ENCODE measurements at places on chromosomes 13 and 19.

GRCh38 chr19:15118789-15119494, 11.7 kb downstream of the SYDE1 start:
- no peak for DNase-seq

GRCh38 chr13:36377826-36378468, 31.8 kb upstream of the SPART start:
- no peak for DNase-seq

DNA sequence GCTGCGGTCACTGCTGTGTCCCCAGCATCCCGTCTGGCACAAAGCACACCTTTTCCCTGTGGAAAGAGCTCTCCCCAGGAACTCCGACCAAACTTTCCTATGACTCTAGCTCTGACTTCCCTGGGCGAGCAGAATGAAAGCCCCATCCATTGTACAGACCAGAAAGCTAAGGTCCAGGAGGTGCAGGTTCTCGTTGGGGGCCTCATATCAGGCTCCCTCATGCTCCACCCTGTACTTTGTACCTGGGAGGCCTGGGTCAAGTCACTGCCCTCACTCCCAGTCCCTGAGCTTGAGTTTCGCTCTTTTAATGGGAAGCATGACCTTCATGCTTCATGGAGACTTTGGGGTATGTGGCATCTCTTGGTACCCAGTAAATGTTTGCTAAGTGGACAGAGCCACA, 18.4 kb downstream of the CYTH2 start:
- no peak for DNase-seq

DNA sequence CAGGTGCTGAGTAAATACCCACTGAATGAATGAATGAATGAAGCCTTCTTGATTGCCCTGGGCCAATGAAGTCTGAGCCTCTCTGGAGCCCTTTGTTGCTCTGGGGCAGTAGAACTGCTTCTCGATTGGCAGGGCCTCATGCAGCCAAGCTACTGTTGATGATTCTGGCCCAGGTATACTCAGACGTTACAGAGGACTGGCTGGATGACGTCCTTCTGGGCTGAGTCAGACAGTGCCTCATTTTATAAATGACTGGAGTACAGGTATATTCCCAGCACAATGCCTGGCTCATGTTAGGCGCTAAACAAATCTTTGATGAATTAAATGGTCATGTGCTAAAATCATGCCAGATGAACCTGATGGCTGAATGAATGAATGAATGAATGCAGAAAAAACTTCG, 243.8 kb upstream of the MAB21L1 start:
- no peak for DNase-seq

DNA sequence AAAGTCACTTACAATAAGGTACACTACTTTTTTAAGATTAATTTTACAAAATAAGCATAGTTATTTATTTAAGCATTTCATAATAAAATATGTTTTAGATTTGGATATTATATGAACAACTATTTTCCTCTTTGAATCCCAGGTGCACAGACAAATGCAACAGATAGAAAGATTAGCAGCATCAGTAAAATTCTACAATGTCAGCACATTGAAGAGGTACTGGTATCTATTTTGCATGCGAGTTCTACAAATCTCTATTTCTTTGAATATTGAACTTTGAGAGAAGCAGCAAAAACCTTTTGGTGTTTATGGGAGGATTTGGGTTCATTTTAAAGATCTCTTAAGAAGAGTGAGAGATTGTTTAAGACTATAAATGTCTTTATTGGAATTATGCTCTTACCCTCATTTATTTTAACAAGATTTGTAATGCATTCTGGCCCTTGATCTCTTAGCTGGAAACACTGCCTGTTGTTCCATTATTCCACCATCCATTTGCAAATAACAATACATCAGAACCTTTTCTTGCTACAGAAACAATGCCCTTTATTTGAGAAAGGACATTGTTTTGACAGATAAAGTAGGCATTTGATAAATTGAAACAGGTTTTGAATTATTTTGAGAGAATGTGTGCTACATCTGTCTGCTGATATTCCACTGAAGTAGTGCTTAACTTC, 558.8 kb upstream of the KLHL1 start:
- no peak for DNase-seq

GRCh38 chr13:77536358-77536757, 852 bp downstream of the SCEL start:
- no peak for DNase-seq

GRCh38 chr13:108595436-108596274, 33.8 kb upstream of the MYO16 start:
- DNase-seq, result no peak

Measured in NCI-H187 (cell line).